ENCODE measurements at places on chromosomes 6 and 20.

DNA sequence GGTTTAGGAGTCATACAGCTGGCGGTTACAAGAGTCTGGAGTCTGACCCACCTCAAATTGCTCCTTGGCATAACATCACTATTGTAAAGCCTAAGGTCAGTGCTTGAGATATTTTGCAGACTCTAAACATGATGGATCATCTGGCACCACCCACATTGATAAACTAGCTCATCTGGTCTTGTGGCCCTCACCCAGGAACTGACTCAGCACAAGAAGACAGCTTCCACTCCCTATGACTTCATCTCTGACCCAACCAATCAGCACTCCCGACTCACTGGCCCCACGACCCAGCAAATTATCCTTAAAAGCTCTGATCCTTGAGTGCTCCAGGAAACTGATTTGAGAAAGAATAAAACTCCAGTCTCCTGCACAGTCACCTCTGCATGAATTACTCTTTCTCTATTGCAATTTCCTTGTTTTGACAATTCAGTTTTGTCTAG lies 115.9 kb downstream of the CD24 start:
- H3K27me3 ChIP-seq, result no peaks in the 10 kb centered on the region
- no peak for DNase-seq
- no peaks in the 10 kb centered on the region for H3K4me1 ChIP-seq
- no peaks in the 10 kb centered on the region for H3K36me3 ChIP-seq
- H3K4me3 ChIP-seq, result no peak overlapping the region

- no peak overlapping the region for H3K4me3 ChIP-seq
- DNase-seq, result no peak
- no peaks in the 10 kb centered on the region for H3K27me3 ChIP-seq
- no peaks in the 10 kb centered on the region for H3K4me1 ChIP-seq
Measured at GRCh38 chr6:154920495-154921200, 74.5 kb upstream of the TIAM2 start.

- H3K36me3 ChIP-seq, result no peaks in the 10 kb centered on the region
- no peak overlapping the region for H3K27ac ChIP-seq
- H3K4me1 ChIP-seq, result no peaks in the 10 kb centered on the region
- no peak for DNase-seq
Measured at GRCh38 chr6:120395784-120396183, 938.5 kb downstream of the TBC1D32 start.

DNA sequence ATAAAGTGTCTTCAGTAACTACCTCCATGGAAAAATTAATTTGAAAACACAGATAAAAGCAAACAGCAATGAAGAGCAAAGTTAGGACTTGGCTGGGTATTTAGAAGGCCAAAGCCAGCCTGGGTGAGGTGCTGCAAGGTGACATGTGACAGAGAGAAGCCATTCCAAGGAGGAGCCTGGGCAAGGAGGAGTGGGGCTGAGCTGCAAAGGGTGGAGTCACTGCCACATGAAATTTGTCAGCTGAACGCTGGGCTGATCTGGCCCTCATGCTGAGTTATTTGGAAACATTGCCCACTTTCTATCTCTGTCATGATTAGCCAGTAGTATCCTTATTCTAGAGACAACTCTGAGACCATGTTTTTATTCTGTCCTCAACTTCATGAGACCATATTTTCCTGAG lies 76.3 kb downstream of the PERP start:
- H3K4me3 ChIP-seq, result no peak overlapping the region
- H3K27me3 ChIP-seq, result no peaks in the 10 kb centered on the region
- no peak overlapping the region for H3K27ac ChIP-seq

DNA sequence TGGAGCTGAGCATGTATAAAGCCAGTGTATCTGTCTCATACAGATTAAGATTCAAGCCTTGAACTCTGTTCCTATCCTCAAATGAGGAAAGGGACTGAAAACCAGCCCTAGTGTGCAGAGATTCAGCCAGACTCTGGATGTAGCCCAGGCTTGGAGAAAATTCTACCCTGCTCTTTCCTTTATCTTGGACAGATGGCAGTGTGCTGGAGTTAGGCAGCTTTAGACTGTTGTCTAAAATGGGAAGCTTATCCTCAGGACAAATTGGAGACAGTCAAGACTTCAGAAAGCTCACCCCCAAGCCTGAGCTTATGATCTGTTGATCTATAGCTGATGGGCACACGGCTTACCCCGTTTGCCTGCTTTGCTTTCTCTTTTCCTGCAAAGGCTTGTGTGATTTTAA lies 1057.6 kb downstream of the KIF16B start:
- no peak for DNase-seq
- H3K4me3 ChIP-seq, result no peak overlapping the region
- H3K27me3 ChIP-seq, result no peaks in the 10 kb centered on the region

DNA sequence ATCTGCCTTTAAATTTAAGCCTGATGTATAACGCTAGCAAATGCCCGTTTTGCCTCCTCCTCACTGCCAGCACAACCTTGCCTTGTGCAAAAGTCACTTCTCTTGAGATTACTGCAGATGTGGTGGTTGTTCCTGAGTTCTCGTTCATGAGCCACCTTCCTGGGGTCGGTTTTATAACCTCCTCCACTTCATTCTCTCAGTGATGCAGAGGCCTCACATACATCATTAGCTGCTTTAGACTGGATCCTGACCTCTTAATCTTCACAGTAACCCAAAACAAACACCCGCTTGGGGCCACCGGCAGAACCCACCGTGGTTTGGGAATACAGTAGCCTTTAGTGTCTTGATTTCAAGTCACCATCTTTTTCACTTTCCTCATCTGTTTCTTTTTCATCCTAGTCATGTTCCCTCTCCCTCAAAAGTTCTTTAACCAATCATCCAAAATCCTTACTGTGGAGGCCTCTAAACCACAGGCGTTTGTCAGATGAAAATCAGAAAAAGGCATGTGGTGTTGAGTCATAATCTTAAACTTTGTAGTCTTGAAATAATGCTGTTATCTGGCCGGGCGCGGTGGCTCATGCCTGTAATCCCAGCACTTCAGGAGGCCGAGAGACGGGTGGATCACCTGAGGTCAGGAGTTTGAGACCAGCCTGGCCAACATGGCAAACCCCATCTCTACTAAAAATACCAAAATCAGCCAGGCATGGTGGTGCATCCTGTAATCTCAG lies 430.3 kb upstream of the SOX4 start:
- H3K27ac ChIP-seq, result no peak overlapping the region
- H3K27me3 ChIP-seq, result no peaks in the 10 kb centered on the region
- H3K4me1 ChIP-seq, result no peaks in the 10 kb centered on the region
- no peak for DNase-seq
- H3K4me3 ChIP-seq, result no peak overlapping the region
- no peaks in the 10 kb centered on the region for H3K36me3 ChIP-seq

DNA sequence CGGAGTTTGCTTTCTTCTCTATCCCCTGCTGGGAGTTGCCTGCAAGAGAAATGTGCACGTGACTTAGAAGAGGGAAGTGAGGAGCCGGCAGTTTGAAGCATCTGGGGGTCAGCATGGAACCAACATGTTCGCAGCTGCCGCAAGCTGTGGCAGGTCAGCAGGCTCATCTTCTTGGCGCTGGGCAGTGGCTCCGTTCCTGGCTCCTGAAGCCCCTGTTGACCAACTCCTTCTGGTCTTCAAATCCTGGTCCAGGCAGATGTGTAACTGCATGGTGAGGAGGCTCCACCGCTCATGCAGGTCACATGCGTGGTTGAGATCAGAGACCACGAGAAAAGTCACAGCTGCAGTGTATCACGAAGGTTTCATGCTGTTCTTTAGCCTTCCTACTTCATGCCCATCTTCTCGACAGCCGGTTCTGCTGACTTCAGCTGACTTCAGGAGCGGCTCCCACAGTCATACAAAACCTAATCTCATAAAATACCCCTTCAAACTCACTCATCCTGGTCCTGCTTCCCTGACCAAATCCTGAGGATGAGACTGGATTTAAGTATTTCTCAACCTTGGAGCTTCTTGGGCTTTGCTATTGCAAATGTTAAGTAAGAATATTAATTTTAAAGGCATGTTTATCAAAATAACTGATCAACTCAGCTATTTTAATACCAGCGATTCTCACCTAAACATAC lies 44.9 kb upstream of the BCAS1 start:
- DNase-seq, result no peak
- H3K36me3 ChIP-seq, result no peaks in the 10 kb centered on the region
- no peaks in the 10 kb centered on the region for H3K27me3 ChIP-seq
- H3K4me1 ChIP-seq, result no peaks in the 10 kb centered on the region
- H3K4me3 ChIP-seq, result no peak overlapping the region

GRCh38 chr20:25521382-25521781 lies 63.9 kb downstream of the NINL start:
- peaks cover 10% of the 10 kb centered on the region for H3K36me3 ChIP-seq
- H3K4me1 ChIP-seq, result no peaks in the 10 kb centered on the region
- H3K4me3 ChIP-seq, result no peak overlapping the region

DNA sequence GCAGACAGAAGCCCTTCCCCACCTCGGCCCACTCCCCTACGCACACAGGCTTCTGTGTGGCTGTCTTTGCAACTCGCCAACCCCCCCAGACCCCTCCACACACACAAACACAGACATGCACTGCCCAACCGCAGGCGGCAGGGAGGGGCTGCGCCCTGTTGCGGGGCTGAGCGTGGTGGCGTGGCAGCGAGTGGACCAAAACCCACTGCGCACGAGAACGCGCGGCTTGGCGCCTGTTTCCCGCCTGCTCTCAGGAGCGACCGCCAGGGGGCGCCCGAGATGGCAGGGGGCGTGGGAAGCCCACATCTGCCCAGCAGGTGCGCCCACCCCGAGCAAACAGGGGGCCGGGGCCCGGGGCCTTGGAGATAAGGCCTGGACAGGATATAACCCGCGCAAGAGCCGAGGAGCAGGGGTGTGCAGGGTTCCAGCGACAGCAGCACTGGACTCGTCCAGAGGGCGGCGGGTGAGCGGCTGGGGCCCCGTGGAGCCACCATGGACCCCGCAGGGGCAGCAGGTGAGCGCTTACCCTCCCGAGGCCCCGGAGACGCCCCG lies at the start of gene RBPJL:
Gene RBPJL, plus strand, starts transcription at position 410 of the 552 bp plus-strand sequence. Its CDS starts 83 bp downstream, at position 493.
- H3K4me3 ChIP-seq, result no peak within 1 kb of the TSS
- H3K36me3 ChIP-seq, result no peaks in the 10 kb centered on the region
- H3K27me3 ChIP-seq, result peaks cover 23% of the 10 kb centered on the region
- no peaks in the 10 kb centered on the region for H3K4me1 ChIP-seq

- no peak overlapping the region for H3K27ac ChIP-seq
- no peaks in the 10 kb centered on the region for H3K4me1 ChIP-seq
- no peaks in the 10 kb centered on the region for H3K27me3 ChIP-seq
- no peak overlapping the region for H3K4me3 ChIP-seq
- no peak for DNase-seq
Measured at GRCh38 chr6:146981981-146982380, 222.2 kb upstream of the STXBP5 start.

GRCh38 chr6:7047966-7048365 lies 59.8 kb upstream of the RREB1 start:
- no peaks in the 10 kb centered on the region for H3K27me3 ChIP-seq
- H3K4me3 ChIP-seq, result no peak overlapping the region
- no peak for DNase-seq

GRCh38 chr6:166836785-166837718 lies 119.3 kb downstream of the RNASET2 start:
- no peaks in the 10 kb centered on the region for H3K27me3 ChIP-seq
- no peak overlapping the region for H3K27ac ChIP-seq
- no peak for DNase-seq
- H3K4me3 ChIP-seq, result no peak overlapping the region
- H3K36me3 ChIP-seq, result no peaks in the 10 kb centered on the region
- no peaks in the 10 kb centered on the region for H3K4me1 ChIP-seq

DNA sequence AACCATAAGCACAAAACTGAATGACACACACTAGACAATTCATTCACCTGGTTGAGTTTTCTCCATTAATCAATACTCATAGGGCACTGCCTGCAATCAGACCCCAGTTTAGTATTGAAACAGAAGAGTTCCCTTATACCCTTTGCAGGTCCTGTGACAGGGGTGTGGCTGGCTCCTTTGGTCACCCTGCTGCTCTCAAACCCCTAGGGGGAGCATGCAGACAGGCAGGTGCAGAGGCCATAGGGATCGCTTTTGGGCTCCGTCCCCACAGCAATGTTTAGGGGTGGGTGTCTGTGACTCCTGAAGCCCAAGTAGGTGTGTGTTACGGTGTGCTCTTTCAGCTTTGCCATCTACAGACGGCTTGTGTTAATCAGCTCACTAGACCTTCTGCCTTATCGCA lies 210.4 kb downstream of the CENPW start:
- H3K4me3 ChIP-seq, result no peak overlapping the region
- H3K27ac ChIP-seq, result no peak overlapping the region
- H3K36me3 ChIP-seq, result no peaks in the 10 kb centered on the region
- DNase-seq, result no peak

GRCh38 chr6:113392551-113393055 lies 464.5 kb upstream of the MARCKS start:
- H3K36me3 ChIP-seq, result no peaks in the 10 kb centered on the region
- H3K4me1 ChIP-seq, result no peaks in the 10 kb centered on the region

GRCh38 chr6:208364-208763 lies 83.9 kb upstream of the DUSP22 start:
- peaks cover 11% of the 10 kb centered on the region for H3K27me3 ChIP-seq
- H3K36me3 ChIP-seq, result no peaks in the 10 kb centered on the region
- DNase-seq, result no peak
- no peaks in the 10 kb centered on the region for H3K4me1 ChIP-seq
- H3K27ac ChIP-seq, result no peak overlapping the region

GRCh38 chr20:20237093-20237959 lies 130.6 kb upstream of the INSM1 start:
- H3K4me1 ChIP-seq, result no peaks in the 10 kb centered on the region
- H3K36me3 ChIP-seq, result no peaks in the 10 kb centered on the region
- H3K27ac ChIP-seq, result no peak overlapping the region
- H3K27me3 ChIP-seq, result no peaks in the 10 kb centered on the region
- H3K4me3 ChIP-seq, result no peak overlapping the region

DNA sequence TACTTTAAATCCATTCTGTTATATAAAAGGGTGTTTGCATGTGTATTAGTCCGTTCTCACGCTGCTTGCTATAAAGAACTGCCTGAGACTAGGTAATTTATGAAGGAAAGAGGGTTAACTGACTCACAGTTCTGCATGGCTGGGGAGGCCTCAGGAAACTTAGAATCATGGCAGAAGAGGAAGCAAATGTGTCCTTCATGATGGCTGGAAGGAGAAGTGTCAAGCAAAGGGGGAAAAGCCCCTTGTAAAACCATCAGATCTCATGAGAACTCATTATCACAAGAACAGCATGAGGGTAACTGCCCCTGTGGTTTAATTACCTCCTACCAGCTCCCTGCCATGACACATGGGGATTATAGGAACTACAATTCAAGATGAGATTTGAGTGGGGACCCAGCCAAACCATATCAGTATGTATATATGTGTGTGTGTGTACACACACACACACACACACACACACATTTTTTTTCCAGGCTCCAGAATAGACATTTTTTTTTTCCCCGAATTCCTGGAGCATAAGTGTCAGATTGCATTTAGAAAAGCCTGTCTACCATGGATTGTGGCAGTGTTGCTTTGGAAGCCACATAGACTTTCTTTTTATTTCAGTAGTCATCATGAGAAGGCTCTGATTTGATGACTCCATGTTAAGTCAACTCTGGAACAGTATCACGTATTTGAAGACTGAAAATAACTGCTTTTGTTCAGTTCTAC lies 31.5 kb downstream of the KDM1B start:
- peak overlapping the region; percentile 51 for H3K27ac ChIP-seq
- peaks cover 12% of the 10 kb centered on the region for H3K4me1 ChIP-seq
- no peaks in the 10 kb centered on the region for H3K36me3 ChIP-seq
- no peak overlapping the region for H3K4me3 ChIP-seq
